Amniotic stem cell (primary cell): ENCODE measurements at places on chromosomes 13 and 19.

GRCh38 chr13:32031815-32032370 is 319 bp downstream of the FRY start:
- DNase-seq: no peak

DNA sequence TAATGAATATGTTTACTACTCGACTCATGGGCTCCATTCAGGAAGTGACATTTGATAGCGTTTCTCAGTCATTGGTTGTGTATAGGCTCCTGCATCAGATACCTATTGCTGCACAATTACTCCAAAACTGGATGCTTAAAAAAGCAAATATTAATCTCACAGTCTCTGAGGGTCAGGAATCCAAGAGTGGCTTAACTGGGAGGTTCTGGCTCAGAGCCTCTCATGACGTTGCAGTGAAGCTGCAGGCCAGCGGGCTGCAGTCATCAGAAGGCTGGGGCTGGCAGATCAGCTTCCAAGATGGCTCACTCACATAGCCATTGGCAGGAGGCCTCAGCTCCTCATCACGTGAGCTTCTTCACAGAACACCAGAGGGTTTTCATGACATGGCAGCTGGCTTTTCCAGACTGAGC is 525.1 kb upstream of the NBEA start:
- no peak for DNase-seq

GRCh38 chr13:48181482-48182145 is 51.4 kb upstream of the ITM2B start:
- no peak for DNase-seq

GRCh38 chr19:30345686-30346085 is 26.5 kb upstream of the ZNF536 start:
- DNase-seq: no peak

DNA sequence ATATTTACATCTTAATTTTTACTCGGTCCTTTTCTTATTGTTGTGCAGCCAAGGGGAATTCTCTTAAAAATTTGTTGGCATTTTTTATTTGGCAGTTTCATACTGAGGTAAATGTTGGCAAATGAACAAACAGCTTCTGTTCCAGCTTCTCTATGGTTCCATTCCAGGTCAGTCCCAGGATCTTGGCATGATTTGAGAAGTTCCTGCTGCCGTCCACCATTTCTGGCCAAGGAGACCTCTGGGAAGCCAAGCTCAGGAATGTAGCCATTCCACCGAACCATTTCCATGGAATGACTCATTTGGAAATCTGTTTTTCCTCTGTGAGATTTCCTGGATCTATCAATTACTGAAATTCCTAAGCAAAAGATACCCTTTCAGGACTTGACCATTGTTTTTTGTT is 43.9 kb downstream of the SLC10A2 start:
- DNase-seq: no peak

DNA sequence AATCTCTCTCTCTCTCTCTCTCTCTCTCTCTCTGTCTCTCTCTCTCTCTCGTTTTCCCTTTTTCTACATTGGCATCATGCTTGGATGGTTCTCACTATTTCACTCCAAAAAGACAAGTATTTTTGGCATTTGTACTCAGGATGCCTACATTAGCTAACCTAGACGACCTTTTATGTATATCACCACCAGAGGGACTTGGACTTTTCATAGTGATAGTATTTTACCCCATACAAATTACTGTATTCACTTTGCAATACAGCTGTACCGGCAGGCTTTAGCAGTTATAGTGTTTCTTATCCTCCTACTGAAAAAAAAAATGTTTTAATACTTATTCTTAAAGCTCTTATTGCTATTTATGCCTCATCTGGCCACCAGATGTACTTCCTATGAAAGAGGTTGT is 687.2 kb upstream of the KLHL1 start:
- DNase-seq: no peak

- DNase-seq: no peak
Measured at GRCh38 chr19:30817965-30818567, 445.9 kb downstream of the ZNF536 start.

DNA sequence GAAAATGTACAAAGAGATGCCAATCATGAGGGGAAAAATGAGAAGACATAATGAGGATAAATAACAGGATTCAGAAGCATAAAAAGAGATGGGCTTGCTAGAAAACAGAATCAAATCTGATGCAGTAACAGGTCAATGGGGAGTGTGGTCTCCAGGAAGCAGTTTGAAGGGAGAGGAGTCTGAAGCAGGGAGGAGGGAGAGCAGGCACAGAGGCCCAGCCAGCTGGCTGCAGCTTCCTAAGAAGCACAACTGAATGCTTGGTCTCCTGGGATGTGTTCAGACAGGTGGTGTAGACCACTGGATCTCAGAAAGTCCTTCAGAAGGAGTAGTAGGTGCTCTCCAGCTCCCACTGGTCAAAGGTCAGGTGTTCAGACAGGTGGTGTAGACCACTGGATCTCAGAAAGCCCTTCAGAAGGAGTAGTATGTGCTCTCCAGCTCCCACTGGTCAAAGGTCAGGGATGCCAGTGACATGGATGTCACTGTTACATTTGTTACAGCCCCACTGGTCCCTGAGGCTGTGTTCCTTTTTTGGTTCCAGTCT is 68.3 kb upstream of the UBAC2 start:
- no peak for DNase-seq

DNA sequence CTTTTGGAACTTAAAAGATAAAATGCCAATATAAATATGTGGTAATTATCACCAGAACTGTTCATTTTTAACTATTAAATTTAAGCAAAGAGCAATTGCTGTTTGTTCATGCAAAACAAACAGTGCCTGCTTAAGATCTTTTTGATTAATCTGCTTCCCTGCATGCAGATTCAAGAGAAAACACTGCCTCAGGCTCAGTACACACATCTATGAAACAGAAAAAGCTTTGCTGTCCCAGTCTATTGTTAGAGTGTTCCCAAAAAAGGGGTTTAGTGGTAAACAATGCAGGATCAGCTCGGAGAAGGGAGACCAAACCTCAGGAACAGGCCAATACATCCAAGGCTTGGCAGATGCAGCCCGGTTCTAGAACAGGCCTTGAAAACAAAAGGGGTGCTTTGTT is 49.3 kb upstream of the TDRD3 start:
- no peak for DNase-seq

DNA sequence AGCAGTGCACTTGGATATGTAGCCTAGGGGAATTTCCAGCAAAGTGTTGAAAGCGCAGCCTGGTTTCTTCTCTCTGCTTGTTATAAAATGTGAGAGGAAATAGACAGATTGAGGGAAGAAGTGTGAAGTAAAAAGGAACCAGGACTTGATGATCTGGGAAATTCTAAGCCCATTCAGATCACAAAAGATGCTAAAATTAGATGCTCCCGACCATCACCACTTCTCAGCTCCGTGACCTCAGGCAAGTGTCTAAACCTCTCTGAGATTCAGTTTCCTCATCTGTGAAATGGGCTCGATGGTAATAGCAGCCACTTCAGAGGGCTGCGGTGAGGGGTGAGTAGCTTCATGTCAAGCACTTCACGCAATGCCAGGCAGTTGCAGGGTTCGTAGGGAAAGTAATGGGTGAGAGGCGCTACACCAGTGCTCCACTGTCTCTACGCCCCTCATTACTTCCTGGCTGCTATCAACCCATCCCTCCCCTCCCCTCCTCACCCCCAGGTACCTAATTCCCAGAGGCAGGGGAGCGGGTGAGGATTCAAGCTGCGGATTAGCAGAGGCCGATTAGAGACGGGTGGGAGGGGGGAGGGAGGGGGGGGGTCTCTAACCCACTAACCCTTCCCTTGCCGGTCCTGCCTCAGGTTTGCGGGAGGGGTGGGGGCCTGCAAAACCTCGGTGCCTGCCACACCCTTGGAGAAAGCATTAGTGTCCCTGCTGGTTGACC is 9.0 kb upstream of the NFIC start:
- no peak for DNase-seq

DNA sequence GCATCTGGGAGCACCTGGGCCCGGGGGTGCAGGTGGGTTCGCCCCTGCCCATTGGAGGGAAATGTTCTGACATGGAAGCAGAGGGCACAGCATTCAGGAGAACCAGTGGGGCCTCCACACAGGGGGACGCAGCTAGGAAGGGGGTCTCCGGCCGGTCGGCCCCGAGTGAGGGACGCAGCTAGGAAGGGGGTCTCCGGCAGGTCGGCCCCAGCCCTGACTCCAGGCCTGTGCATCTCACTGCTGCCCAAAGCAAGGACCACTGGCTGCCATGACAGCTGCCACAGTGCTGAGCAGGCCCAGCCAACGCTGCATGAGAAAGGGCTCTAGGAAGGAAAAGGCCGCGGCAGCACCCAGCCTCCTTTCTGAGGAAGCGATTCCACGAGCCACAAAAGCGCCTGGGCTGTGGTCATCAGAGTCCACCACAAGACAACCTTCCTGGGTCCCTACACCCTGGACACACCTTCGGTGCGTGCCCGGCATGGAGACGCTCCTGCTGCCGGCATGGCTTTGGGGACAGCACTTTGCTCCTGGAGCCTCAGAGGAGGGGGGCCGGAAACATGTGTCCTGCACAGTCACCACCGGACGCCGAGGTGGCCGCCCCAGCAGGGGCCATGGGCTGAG is 9.7 kb downstream of the RASA3 start:
- DNase-seq: no peak

DNA sequence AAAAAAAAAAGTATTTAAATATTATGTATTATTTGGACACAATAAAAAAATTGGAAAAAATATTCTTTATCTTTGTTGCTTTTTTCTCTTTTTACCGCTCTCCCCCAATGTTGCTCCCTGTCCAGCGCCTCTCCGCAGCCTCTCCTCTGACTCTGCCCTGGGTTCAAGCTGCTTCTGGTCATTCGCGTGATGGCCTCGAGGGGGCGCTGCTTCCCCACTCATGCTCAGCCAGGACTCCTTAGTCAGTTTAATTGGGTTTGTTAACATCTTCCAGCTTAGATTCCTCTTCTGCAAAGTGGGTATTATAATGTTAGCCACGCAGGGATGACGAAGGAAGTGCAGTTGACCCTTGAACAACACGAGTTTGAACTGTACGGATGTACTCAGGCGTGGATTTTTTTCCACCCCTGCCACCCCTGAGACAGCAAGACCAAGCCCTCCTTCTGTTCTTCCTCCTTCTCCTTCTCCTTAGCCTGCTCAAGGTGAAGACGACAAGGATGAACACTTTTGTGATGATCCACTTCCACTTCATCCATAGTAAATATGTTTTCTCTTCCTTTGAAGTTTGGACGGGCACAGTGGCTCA is 4.9 kb upstream of the NWD1 start:
- DNase-seq: no peak

GRCh38 chr13:39729156-39729555 is 73.7 kb downstream of the COG6 start:
- DNase-seq: no peak

DNA sequence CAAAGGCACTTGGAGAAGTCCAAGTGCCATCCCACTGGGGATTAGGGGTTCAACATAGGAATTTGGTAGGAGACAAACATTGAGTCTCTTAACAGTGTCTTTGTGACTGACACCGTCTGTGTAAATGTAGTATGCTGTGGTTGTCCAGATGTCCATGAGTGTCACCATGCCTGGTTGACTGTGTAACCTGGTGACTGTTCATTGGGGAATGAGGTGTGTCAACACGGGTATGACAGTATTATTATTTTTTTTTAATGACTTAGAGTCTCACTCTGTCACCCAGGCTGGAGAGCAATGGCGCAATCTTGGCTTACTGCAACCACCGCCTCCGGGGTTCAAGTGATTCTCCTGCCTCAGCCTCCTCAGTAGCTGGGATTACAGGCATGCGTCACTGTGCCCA is 16.2 kb downstream of the PKN1 start:
- DNase-seq: no peak

GRCh38 chr13:75050419-75051046 is 431.4 kb downstream of the TBC1D4 start:
- DNase-seq: no peak

GRCh38 chr19:39389631-39390414 is 1.1 kb downstream of the PAF1 start:
- DNase-seq: no peak

GRCh38 chr19:6811378-6811777 is 38.9 kb downstream of the VAV1 start:
- no peak for DNase-seq

- no peak for DNase-seq
Measured at GRCh38 chr13:43776501-43777079, 10.2 kb downstream of the ENOX1 start.

GRCh38 chr13:31970231-31970930 is 61.2 kb upstream of the FRY start:
- peak; percentile 75 for DNase-seq

DNA sequence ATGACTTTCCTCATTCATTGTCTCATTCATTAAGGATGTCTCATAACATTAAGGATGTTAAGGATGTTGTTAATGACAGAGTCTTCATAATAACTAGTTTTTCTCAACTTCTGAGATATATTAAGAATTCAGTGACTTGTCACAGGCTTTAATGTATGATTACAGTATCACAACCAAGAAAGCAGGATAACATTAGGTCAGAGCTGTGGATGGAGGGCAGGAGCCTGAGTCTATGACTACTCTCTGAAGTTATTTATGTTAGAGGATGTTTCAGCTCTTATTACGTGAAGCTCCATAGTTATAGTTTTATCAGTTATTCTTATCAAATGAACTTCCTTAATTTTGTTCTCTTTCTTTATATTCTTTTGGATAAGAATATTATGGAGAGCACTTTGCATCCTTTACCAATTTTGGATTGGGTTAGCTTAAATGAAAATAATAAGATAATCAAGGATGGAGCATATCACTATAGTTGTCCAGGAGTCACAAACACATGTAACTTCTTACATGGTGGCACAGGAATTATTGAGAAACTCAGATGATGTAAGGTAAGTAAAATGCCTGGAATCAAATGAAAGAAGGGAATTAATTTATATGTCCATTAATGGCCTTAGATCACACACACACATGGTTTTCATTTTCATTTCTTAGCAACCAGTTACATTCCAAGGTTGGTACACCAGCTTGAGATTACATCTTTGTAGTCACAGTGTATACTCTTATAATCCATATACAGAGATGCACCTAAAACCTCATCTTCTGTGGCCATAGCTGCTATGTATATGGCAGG is 57.0 kb downstream of the SLC10A2 start:
- no peak for DNase-seq

DNA sequence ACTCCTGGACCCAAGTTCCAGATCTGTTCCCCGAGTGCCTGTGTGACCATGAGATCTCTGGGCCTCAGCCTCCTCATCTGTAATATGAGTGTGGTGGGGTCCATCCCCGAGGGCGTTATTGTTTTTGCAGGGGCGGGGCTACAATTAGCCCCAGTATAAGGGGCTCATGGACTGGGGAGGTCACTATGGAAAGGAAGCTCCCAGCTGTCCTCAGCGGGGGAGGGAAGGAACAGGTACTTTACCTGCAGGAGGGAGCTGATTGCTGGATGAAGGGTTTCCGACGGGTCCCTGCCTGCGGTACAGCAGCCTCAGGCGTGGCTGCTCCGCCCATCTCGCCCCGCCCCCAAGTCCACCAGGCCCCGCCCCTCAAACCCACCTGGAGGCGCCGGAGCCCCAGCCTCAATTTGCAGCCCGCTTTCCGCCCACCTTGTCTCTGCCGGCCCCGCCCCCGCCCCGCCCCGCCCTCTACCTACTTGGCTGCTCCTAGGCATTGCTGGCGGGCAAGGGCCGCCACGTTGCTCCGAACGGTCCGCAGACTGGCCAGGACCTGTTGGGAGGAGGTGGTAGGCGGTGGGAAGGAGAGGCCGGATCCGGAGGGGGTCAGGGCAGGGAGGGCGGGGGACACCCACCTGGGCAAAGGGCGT is 5.5 kb downstream of the PDE4C start:
- no peak for DNase-seq

GRCh38 chr13:41458761-41459431 is 1.5 kb downstream of the RGCC start:
- no peak for DNase-seq
